ENCODE measurements at places on chromosomes 7 and 10.
A peak's percentile ranks its signal among the peaks of the same experiment; 100 is the strongest.

- no peak for DNase-seq
Measured at GRCh38 chr10:44369854-44370253, 15.0 kb downstream of the CXCL12 start.

GRCh38 chr7:51279391-51280023, 37.1 kb downstream of the COBL start:
- DNase-seq: no peak

GRCh38 chr7:138610671-138611170, 90.4 kb downstream of the SVOPL start:
- DNase-seq: no peak

- no peak for DNase-seq
Measured at GRCh38 chr10:113691381-113691780, 11.7 kb downstream of the CASP7 start.

GRCh38 chr7:92635538-92635937, 45.3 kb upstream of the FAM133B start:
- no peak for DNase-seq

DNA sequence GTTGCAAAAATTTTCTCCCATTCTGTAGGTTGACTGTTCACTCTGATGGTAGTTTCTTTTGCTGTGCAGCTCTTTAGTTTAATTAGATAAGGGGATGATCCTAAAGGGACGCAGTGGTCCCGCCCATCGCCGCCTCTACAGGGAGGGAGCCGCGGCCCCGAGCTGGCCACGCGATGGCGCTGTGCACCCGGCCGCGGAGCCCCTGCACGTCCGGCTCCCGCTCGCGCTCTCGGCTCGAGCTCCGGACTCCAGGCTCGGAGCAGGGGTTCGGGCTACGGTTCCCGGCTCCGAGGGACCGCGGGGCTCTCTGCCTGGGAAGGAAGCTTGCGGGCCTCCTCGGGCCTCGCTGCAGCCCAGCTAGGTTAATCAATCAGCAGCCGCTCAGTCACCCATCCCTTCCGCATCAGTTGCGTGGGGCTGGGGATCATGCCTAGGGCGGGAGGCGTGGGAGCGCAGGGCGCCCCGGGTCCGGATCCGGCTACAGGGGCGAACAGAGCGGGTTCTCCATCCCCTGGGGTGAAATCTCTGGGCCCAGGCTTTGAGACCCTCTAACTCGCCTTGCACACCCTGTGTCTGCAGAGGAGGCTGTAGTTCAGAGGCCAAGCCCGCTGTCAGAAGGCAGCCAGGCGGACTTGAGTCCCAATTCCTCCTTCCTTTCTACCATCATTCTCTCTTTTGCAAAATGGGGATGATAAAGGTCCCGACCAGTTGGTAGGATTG, 97.9 kb downstream of the WDR11 start:
- peak; percentile 70 for DNase-seq

- DNase-seq: no peak
Measured at GRCh38 chr10:121327727-121328126, 270.5 kb downstream of the FGFR2 start.

DNA sequence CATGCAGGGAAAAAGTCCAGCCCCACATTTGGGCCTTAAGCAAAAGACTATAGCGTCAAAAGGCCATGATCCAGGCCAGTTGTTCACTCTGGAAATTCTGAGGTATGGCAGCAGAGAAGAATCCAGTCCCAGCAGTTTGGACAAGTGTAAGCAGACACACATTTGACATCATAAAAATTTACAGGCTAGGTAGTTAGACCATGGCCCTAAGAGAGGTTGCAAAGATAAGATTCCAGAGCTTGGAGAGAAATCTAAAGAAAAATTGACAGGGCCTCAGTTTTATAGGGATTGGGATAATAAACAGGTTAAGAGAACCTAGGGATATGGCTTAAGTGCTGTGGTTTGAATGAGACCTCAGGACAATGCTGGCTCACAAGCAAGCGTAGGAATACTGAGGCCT, 884.4 kb upstream of the SORCS1 start:
- no peak for DNase-seq

GRCh38 chr10:114996542-114996941, 58.5 kb downstream of the TRUB1 start:
- DNase-seq: no peak

- DNase-seq: no peak
Measured at GRCh38 chr7:101916876-101917275, 99.5 kb downstream of the CUX1 start.

- DNase-seq: no peak
Measured at GRCh38 chr10:4546500-4546899, 279.5 kb upstream of the AKR1E2 start.

- DNase-seq: no peak
Measured at GRCh38 chr7:132125096-132125495, 451.2 kb downstream of the PLXNA4 start.

DNA sequence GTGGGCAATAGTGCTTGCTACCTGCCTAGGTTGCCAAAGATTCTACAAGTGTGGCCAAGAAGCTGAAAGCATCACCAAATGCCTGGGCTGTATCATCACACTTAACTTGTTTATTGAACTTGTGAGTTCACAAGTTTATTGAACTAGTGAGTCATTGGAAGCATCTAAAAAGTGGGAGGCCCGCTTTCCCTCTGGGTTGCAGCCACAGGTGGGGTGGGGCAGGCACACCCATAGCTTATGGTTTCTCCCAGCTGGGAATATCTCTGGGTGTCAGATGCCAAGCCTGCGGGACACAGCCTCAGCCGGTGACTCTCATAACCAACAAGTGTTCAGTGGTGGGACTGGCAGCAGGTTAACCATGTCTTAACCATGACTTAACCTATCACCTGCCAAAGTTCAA, 145.9 kb upstream of the FAM13C start:
- DNase-seq: no peak

DNA sequence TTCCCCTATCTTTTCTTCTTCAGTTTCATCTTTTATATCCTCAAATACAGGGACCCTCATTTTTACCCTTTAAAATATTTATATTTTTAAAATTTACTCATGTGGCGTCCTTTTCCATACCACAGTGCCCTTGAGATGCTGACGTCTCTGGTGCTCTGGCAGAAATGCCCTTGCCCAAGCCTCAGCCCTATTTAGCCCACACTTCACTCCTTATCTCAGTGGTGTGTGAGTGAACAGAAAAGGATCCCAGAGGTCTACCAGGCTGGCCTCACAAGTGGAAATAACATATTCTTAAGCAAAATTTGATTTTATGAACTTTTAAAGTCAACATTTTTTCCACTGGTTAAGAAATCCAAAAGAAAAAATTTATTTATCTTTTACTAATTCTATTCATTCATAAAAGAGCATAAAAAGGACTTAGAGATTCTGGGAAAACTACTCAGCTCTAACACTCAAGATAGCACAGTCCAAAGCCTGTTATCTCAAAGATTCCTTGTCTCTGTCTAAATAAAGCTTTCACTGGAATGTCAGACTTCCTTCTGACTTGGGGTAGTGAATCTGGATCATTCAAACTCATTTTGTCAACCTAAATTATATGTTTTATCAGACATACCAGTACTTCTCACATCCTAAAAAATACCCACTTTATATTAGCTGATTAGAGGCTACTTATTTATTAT, at the start of gene NEBL:
Gene NEBL, minus strand, starts transcription at position 166 of the 680 bp plus-strand sequence. Its CDS starts 106 bp downstream, at position 60.
- no peak for DNase-seq

GRCh38 chr10:4638099-4638498, 187.9 kb upstream of the AKR1E2 start:
- DNase-seq: no peak

DNA sequence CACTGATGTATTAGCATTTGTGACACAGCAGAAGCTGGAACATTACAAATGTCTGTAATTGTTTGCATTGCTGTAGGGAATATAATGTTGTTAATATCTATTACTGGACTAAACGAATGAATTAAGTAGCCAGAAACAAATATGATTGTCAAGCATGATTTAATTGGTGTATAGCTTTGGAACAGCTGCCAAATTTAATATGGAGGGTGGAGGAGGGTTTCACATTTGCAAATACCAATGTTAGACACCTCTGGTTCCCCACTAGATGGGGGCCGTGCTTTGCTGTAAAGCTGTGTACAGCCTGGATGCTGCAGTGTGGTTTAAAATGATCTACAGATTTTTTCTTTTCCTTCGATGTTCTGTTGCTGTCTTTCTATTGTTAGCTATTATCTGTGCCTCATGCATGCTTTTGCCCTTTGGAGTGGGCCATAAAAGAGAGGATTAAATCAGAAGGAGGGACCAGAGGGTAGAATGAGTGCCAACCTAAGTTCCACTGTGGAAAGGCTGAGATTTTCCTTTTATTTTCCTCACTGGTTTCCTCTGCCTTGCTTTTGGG, 23.1 kb downstream of the DNAJB9 start:
- no peak for DNase-seq

- DNase-seq: no peak
Measured at GRCh38 chr10:19772972-19773371, 43.3 kb upstream of the PLXDC2 start.

DNA sequence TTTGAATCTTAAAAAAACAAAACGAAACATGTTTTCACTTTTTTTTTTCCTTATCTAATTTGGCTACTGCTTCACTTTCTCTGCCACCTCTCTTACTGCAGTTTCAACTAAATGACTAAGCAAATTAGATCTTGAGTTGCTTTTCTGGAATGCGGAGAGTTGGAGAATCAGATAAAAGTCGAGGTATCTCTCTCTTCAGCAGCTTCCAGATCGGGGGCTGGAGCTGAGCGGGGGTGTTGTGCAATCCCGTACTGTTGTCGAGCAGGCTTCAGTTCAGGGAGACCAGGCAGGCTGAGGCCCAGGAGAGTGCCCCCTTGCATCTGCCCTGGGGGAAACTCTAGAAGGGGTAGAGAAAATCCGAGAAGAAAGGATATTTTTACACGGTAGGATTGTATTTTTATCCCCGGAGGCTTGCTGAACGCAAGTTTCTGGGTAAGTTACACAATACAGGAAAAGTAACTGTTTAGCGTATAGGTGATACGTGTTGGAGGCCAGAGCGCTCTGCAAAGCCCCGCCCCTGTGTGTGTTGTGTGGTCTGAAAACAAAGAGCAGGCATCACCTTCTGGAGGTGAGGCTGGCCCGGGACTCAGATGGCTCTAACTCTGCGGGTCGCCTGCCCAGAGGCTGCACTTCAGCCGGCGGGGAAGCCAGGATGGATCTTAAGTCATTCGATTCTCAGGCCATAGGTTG, 116.6 kb downstream of the KLF6 start:
- no peak for DNase-seq

- no peak for DNase-seq
Measured at GRCh38 chr7:135745703-135746312, 2.8 kb downstream of the FAM180A start.

GRCh38 chr10:10138685-10139084, 879.0 kb upstream of the CELF2 start:
- no peak for DNase-seq

Data from anterior cingulate cortex (tissue), 58 donors.